ENCODE measurements at places on chromosomes 7 and 10. TPM values are rescaled to one million over a fixed set of nuclear protein-coding genes. Genes with fewer than 3 reads are reported as not detected.

The PAX4 gene
- not detected for total RNA-seq

The TMEM270 gene
- total RNA-seq: 4.9 TPM

The RBP3 gene
- not detected for total RNA-seq

The SFRP5 gene
- total RNA-seq: 0.23 TPM

The TFR2 gene
- total RNA-seq: 2.3 TPM

The PEX1 gene
- total RNA-seq: 23.0 TPM

The ELFN1 gene
- 3.0 TPM for total RNA-seq

DNA sequence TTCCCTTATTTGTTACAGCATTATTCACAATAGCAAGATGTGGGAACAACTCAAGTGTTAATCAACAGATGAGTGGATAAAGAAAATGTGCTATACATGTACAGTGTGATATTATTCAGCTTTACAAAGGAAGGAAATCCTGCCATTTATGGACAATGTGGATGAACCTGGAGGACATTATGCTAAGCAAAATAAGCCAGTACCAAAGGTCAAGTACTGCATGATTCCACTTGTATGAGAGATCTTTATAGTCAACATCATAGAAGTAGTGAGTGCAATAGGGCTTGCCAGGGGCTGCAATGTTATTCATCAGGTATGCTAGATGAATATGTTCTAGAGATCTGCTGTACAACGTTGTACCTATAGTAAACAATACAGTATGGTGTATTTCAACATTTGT is 138.5 kb upstream of the AGR3 start:
- no peak for DNase-seq

DNA sequence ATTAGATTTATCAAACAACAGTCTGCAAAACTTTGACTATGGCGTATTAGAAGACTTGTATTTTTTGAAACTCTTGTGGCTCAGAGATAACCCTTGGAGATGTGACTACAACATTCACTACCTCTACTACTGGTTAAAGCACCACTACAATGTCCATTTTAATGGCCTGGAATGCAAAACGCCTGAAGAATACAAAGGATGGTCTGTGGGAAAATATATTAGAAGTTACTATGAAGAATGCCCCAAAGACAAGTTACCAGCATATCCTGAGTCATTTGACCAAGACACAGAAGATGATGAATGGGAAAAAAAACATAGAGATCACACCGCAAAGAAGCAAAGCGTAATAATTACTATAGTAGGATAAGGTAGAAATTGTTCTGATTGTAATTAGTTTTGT is 31.4 kb downstream of the LRRC17 start:
- DNase-seq: no peak

DNA sequence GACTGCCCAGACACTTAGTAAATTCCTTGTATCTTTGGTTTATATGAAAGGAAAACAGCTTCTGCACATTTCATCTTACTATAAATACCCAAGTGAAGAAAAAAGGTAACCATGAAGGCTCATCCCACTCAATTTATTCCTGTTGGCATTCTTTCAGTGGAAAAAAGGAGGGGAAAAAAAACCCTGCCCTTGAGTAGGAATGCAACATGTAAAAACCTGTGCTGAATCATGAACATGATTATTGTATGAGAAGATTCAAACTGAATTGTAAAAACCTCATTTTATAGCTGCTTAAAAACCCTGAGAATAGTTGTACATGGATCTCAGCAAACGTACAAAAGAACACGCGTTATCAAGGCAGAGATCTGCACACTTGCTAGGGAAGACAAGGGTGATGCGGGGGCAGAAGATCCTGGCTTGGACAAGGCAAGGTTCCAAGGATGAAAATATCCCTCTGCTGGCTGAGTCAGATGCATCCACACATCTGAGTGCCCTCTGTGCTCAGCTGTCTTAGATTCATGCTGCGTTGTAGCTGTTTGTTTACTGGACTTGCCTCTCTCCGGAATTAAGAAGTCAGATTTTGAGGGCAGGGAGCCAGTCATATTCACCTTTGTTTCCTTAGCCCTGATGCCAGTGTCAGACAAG is 658.2 kb downstream of the PARD3 start:
- DNase-seq: peak; percentile 24

- DNase-seq: no peak
These were observed 461.5 kb upstream of the GHITM start for GRCh38 chr10:83677795-83678194.

DNA sequence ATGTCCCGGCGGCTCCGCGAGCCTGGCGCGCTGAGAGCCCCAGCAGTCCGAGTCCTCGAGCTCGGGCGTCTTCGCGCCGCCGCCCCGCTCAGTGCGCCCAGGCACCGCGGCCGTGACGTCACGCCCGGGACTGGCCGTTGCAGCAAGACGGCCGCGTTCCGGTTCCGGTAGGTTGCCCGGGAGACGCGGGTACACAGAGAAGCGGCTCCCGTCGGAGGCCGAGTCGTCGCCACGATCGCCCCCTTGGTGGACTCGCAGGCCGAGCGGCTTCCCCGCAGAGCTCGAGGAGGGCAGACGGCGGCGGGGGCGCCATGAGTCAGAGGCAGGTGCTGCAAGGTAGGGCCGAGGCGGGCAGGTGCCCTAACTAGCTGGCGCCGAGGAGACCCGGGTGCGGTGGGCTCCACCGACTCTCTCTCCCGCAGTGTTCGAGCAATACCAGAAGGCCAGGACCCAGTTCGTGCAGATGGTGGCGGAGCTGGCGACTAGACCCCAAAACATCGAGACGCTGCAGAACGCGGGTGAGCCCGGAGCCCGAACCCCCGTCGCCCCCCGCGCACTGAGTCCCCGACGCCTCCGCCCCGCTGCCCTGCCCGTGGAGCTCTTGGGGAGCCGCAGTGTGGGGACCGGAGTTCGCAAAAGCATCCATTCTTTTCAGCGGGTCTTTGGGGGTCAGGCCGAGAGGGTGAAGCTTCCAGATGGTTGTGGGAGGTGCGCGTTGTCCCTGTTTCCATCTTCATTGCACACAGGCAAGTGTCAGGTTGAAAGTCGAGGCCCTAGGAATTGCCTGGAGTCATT is at the start of gene SPAG6:
SPAG6 (plus strand) TSS at position 196 of the 795 bp plus-strand sequence; CDS start at position 312, 116 bp downstream.
- DNase-seq: no peak

GRCh38 chr10:132417257-132417910 is 20.4 kb downstream of the PWWP2B start:
- DNase-seq: no peak

DNA sequence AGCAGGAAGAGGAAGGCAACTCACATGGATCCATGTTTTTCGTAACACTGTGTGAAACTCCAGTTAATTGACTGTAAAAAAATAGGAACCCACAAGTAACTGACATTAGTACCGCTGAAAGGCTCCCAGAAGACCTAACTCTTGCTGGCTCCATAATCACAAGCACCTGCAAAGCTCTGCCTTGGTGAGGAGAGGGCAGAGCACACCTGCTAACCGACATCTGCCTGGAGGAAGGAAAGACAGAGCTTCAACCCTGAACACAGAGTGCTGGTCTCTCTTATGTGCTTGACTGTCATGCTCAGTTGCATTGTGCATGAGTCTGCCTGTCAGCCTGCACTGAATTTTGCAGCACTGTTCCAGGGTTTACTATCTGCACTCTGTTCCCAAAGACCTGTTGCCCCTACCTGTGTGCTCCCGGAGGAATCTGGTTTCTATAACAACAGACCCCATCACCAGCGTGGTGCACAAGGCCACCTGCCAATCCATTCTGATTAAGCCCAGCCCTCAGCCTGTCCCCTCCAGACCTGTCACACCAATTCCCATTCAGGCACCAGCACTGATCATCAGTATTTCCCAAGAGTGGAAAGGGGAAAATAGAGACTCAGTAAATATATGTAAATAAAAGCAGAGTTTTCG is 63.1 kb upstream of the ANKRD1 start:
- DNase-seq: no peak

DNA sequence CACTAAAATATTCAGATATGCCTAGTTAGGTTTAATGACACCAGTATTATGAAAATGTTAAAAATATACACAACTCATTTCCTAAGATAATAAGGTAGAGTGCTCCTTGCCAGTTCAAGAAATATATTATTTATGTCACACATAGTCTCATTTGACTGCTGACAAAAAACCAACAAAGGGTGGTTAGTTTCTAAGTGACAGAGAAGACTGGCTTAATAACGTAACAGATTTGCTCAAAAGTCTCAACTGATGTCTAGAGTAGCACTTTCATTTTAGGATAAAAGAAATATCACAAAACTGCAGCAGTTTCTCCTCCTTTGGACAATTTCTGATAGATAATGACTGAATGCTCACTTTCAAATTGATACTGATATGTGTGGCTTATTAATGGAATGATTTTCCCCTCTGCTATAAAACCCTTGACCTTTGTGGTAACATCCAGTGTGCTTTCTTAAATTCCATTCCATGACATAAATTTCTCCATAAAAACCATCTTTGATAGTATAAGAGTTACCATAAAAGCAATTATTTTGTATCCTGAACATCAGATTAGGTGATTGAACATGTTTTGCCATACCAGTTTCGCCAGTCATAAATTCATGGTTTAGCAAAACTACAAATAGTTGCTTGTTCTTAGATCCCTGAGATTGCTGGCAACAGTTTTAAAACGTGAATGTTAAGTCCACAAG is 94.2 kb downstream of the NRBF2 start:
- DNase-seq: no peak

GRCh38 chr10:25811052-25811685 is 122.9 kb upstream of the MYO3A start:
- DNase-seq: no peak

DNA sequence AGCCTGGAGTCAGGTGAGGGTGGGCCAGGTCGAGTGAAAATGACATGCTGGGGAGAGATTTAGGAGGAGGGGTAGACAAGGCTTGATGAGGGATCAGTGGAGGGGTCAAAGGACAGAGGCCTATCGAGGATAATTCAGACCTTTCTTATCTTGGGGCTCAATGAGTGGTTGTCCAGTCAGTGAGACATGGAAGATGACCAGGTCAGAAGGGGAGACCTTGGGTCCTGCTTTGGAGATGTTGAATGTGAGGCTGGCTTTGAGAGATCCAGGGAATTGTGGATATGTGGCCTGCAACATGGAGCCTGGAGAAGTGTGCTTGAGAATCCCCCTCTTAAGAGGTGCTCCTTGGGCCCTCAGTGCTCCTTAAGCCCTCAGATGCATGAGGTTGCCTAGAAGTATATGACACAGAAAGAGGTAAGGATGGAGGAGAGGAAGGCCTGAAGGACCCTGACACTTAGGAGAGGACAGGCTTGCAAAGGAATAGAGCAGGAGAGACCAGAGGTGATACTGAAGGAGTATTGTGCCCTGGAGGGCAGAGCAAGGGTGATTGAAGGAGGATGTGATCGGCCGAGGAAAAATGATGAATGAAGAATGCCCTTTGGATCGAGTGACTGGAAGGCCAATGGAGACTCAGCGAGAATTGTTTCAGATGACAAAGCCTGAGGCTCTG is 129.8 kb upstream of the GPR26 start:
- DNase-seq: no peak

- no peak for DNase-seq
These were observed 4.4 kb upstream of the IRF5 start for GRCh38 chr7:128933180-128933891.
